ENCODE measurements at places on chromosomes 6 and 20.

- peak within 1 kb of the TSS; percentile 51 for H3K4me3 ChIP-seq
- H3K27ac ChIP-seq, result peak within 1 kb of the TSS; percentile 32
- DNase-seq, result peak; percentile 63
- peaks cover 11% of the 10 kb centered on the region for H3K4me1 ChIP-seq
Measured at GRCh38 chr20:17226410-17227218, at the start of gene PCSK2. Gene PCSK2 (plus strand): TSS chr20:17227040. CDS start chr20:17227306, 266 bp downstream.

GRCh38 chr6:55632953-55633352 is 54.0 kb upstream of the HMGCLL1 start:
- H3K27ac ChIP-seq, result no peak overlapping the region
- H3K4me3 ChIP-seq, result no peak overlapping the region
- no peaks in the 10 kb centered on the region for H3K36me3 ChIP-seq
- no peaks in the 10 kb centered on the region for H3K4me1 ChIP-seq
- DNase-seq, result no peak

- DNase-seq, result no peak
- no peak overlapping the region for H3K4me3 ChIP-seq
- no peaks in the 10 kb centered on the region for H3K36me3 ChIP-seq
- H3K27me3 ChIP-seq, result no peaks in the 10 kb centered on the region
- peak overlapping the region; percentile 59 for H3K27ac ChIP-seq
Measured at GRCh38 chr6:111564482-111564945, 41.2 kb downstream of the TRAF3IP2 start.

- H3K4me1 ChIP-seq, result no peaks in the 10 kb centered on the region
- H3K27me3 ChIP-seq, result no peaks in the 10 kb centered on the region
- no peak overlapping the region for H3K4me3 ChIP-seq
- no peak overlapping the region for H3K27ac ChIP-seq
- DNase-seq, result no peak
Measured at GRCh38 chr20:53838311-53838868, 232.0 kb downstream of the BCAS1 start.

DNA sequence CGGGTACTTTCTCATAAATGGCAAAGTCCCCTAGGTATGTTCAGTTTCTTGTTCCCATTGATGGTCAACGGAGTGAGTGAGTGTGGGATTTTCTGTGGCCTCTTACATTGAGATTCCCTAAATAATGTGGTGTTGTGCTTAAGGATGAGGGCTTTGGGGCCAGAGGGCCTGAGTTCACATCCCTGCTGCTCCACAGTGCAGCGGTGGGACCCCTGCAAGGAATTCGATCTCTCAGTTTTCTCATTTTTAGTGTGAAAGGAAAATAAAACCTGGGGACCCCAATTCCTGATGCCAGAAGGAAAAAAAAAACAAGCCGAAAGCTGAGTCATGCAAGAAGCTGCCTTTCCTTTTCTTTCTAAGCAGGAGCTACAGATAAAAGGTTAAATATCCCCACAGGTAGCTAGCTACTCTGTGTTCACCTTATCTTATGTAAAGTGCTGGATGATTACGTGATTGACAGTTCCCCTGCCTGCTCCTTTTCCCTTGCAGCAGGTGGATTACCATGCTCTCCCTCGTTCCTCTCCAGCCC is 120.2 kb upstream of the CLDN20 start:
- H3K36me3 ChIP-seq, result no peaks in the 10 kb centered on the region
- H3K27me3 ChIP-seq, result no peaks in the 10 kb centered on the region
- DNase-seq, result no peak
- peak overlapping the region; percentile 60 for H3K27ac ChIP-seq

DNA sequence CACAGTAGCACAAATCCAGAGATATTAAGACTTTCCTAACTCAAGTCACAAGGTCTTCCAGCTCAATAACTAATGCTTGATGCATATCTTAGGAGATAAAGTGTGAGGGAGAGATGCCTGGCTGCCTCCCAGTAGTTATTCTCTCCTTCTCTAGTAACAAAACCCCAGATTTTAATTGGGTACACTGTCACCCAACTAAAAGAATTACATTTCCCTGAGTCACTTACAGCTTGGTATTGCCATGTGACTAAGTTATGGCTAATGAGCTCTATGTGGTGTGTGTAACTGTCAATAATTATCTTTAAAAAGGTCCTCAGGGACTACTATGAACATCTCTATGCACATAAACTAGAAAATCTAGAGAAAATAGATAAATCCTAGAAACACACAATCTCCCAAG is 32.0 kb downstream of the KIF6 start:
- no peaks in the 10 kb centered on the region for H3K27me3 ChIP-seq
- no peak overlapping the region for H3K4me3 ChIP-seq
- H3K4me1 ChIP-seq, result no peaks in the 10 kb centered on the region
- no peak for DNase-seq

GRCh38 chr20:51359947-51360346 is 182.6 kb downstream of the NFATC2 start:
- H3K4me3 ChIP-seq, result no peak overlapping the region
- no peaks in the 10 kb centered on the region for H3K36me3 ChIP-seq
- H3K27ac ChIP-seq, result no peak overlapping the region
- no peak for DNase-seq

DNA sequence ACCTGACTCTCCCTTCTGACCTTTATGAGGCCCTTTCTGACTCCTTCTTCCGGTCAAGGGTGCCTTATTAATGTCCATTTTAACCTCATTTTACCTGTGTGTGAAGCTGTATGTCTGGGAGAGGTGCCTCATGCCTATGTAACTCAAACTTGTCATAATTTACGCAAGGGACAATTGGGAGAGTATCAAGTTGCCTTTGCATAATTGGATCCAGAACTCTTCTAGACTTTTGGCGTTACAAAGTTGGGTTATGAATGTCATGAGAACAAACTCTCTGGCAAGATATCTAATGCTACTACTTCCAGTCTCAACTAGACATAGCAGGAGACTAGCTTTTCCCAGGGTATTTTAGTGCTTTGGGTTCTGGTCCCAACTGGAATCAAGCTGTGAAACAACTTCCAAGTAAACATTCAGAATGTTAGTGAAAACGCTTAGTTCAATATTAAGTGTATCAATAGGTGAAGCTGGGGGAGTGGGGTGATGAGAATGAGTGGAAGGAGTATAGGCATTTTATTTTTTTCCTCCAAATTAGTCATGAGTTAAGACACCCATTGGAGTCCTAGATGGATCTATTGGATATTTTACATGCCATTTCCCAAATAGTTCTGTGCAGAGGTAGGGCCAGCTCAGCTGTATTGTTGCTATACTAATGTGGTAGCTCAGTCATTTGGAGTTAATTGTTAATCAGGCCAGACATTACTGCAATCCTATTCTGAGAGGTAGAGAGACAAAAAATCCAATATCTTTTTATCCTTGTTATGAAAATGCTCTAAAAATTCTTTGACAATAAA is 159.9 kb downstream of the TFAP2B start:
- no peak overlapping the region for H3K27ac ChIP-seq
- no peaks in the 10 kb centered on the region for H3K4me1 ChIP-seq
- no peak overlapping the region for H3K4me3 ChIP-seq
- no peak for DNase-seq
- no peaks in the 10 kb centered on the region for H3K36me3 ChIP-seq
- H3K27me3 ChIP-seq, result no peaks in the 10 kb centered on the region

GRCh38 chr6:85490516-85491248 is 40.8 kb downstream of the NT5E start:
- H3K4me3 ChIP-seq, result no peak overlapping the region
- no peaks in the 10 kb centered on the region for H3K4me1 ChIP-seq
- no peak overlapping the region for H3K27ac ChIP-seq
- DNase-seq, result no peak
- H3K36me3 ChIP-seq, result peaks cover 19% of the 10 kb centered on the region
- H3K27me3 ChIP-seq, result no peaks in the 10 kb centered on the region

GRCh38 chr20:42125426-42125825 is 507.2 kb upstream of the CHD6 start:
- no peak overlapping the region for H3K4me3 ChIP-seq
- no peak for DNase-seq
- no peaks in the 10 kb centered on the region for H3K36me3 ChIP-seq
- no peaks in the 10 kb centered on the region for H3K4me1 ChIP-seq
- no peaks in the 10 kb centered on the region for H3K27me3 ChIP-seq

GRCh38 chr6:170043881-170044790 is 246.7 kb downstream of the DLL1 start:
- peak; percentile 26 for DNase-seq
- H3K4me1 ChIP-seq, result peaks cover 10% of the 10 kb centered on the region
- no peak overlapping the region for H3K4me3 ChIP-seq
- H3K27me3 ChIP-seq, result no peaks in the 10 kb centered on the region
- no peaks in the 10 kb centered on the region for H3K36me3 ChIP-seq

- no peak overlapping the region for H3K27ac ChIP-seq
- H3K4me1 ChIP-seq, result no peaks in the 10 kb centered on the region
- H3K36me3 ChIP-seq, result no peaks in the 10 kb centered on the region
Measured at GRCh38 chr20:53503517-53503919, 90.1 kb downstream of the ZNF217 start.

- no peak for DNase-seq
- H3K4me1 ChIP-seq, result peaks cover 49% of the 10 kb centered on the region
- H3K36me3 ChIP-seq, result no peaks in the 10 kb centered on the region
Measured at GRCh38 chr20:1810572-1810925, 84.7 kb upstream of the SIRPA start.

Data from sigmoid colon (tissue), 7 donors.